Activated CD8-positive, alpha-beta T cell treated with anti-CD3 and anti-CD28 coated beads for 36 hours (primary cell): ENCODE measurements at places on chromosomes 7 and 10.

GRCh38 chr10:132624061-132624846, 86.7 kb downstream of the INPP5A start:
- DNase-seq, result no peak

DNA sequence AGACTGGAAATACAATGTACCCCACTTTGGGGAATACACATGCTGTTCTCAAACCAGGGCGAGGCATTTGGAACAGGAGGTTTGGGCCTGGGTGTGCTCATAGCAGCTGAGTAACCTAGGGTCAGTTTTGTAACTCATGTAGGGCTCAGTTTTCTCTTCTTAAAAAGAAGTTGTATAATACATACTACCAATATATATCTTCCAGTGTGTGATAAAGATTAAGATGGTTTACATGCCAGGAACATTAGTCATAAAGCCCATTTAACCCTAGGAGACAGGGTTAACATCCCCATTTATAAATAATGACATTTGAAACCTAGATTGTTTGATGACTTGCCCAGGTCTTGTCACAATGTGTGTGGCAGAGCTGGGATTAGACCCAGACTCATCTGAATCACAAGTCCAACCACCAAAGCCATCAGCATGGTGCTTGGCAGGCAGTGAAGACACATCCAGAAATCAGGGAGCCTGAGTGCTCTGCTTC, 6.0 kb downstream of the AKR1B10 start:
- no peak for DNase-seq

- DNase-seq, result no peak
Observed at GRCh38 chr10:70974920-70975319, 86.6 kb upstream of the PCBD1 start.

DNA sequence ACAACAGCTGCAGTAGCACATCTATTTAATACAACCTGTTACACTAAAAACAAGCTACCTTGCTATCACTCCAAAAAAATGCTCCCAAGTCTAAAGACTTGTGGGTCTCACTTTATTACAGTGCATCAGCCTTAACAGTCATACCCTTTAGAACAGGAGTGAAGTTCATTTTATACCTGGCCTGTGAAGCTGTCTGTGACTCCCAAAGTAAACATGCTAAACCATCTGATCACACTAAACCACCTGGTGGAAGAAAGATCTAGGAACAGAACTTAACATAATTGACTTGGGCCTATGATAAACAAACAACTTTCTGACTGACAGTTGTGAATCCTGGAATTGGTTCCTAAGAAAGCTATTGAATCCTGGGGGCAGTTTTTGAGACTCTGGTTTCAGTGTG, 80.9 kb upstream of the ATP6V0A4 start:
- DNase-seq, result no peak
